Astrocyte (in vitro differentiated cells and primary cell): ENCODE measurements at places on chromosomes 1 and 21. TPM values are rescaled to one million over a fixed set of nuclear protein-coding genes. Genes with fewer than 3 reads are reported as not detected.

DNA sequence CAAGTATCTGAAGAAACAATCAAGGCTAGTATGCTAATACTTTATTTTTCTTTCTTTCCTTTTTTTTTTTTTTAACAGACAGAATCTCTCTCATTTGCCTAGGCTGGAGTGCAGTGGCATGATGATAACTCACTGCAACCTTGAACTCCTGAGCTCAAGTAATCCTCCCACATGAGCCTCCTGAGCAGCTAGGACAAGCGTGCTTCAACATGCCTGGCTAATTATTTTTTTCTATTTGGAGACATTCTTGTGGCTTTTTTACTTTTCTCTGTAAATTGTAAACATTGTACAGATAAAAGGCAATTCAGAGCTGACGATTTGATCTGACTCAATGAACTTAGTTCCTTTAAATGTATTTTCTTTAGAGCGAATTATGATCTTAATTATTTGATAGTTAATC is 41.4 kb downstream of the CCDC18 start:
- peak; percentile 22 for DNase-seq

GRCh38 chr1:168259567-168259966 is 21.1 kb upstream of the TBX19 start:
- no peak for DNase-seq

DNA sequence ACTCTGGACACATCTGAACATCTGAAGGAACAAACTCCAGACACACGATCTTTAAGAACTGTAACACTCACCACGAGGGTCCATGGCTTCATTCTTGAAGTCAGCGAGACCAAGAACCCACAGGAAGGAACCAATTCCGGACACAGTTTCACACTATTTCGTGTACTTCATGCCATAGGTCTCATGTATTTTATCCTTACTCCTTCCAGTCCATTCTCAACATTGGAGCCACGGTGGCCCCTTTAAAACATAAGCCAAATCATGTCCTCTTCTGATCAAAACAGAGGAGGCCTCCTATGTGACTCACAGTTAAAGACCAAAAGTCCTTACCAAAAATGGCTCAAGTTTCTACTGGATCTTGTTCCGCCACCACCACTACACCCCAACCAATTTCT is 29.8 kb upstream of the RCOR3 start:
- no peak for DNase-seq

DNA sequence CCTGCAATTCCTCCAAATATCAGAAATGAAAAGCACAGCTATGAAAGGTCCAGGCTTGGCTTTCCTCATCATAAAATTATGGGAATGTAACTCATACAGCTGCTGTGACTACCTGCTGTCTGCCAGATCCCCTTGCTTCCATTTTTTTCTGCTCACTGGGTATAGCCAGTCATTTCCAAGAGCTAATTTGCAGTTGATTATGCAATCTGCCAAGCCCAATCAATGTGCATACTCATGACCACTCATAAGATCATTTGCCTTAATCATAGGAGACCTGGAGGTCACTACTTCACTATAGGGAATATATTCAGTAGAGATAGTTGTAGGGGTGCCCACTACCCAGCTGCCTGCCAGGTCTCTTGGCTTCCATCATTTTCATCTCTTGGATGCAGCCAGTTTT is 417.7 kb upstream of the ZRANB2 start:
- no peak for DNase-seq

DNA sequence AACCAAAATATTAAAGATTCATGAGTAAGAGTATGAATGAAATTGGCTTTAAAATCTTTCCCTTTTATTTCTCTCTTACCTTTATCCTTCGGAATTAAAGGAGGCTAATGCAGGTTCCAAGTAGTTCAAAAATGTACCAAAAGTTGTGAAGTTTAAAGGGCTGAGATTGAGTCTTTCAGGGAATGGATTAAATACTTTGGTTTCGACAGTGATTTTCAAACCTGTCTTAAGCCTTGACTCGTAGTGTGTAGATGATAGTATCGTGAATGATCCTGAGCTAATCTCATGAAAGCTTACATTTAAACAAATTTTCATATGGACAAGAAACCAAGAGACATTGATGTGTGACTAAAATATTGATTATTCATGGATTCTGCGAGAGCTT is 66.9 kb downstream of the DYRK1A start:
- DNase-seq: no peak

- DNase-seq: peak; percentile 37
Observed at GRCh38 chr1:241637046-241637590, 3.1 kb downstream of the CHML start.

DNA sequence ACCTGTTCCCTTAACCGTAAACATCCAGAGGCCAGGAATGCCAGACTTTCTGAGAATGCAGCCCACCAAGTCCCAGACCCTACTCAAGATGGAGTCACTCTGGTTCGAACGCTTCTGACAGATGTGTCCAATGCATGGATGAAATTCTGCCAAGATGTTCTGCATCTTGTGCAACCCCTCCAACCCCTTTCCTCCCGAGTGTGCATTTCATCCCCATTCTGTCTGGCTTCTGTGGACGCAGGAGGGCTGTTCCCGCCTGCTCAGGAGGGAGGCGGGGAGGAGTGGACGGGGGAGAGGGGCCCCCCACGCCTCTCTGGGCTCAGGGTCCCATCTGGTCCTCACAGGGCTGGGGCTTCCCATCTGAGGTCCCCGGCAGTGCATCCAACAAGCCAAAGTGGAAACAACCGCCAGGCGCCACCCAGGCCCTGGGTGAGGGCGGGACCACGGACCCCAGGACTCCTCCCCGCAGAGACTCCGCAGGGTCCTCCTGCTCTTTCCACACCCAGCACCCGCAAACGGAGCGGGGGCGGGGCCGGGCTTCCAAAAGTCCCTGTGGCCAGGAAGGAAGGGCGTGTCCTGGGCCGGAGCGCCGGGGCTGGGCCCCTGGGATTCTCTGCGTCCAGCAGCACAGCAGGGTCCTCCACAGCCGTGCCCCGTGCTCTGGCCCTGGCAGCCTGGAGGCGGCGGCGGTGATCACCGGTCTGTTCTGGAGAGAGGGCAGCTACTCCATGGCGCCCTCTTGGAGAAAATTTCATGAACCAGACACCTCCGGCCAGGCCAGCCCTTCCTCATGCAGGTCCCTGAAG is 27.8 kb upstream of the SUMO3 start:
- DNase-seq: peak; percentile 18

GRCh38 chr1:995665-996633 is 3.9 kb downstream of the HES4 start:
- DNase-seq: no peak

DNA sequence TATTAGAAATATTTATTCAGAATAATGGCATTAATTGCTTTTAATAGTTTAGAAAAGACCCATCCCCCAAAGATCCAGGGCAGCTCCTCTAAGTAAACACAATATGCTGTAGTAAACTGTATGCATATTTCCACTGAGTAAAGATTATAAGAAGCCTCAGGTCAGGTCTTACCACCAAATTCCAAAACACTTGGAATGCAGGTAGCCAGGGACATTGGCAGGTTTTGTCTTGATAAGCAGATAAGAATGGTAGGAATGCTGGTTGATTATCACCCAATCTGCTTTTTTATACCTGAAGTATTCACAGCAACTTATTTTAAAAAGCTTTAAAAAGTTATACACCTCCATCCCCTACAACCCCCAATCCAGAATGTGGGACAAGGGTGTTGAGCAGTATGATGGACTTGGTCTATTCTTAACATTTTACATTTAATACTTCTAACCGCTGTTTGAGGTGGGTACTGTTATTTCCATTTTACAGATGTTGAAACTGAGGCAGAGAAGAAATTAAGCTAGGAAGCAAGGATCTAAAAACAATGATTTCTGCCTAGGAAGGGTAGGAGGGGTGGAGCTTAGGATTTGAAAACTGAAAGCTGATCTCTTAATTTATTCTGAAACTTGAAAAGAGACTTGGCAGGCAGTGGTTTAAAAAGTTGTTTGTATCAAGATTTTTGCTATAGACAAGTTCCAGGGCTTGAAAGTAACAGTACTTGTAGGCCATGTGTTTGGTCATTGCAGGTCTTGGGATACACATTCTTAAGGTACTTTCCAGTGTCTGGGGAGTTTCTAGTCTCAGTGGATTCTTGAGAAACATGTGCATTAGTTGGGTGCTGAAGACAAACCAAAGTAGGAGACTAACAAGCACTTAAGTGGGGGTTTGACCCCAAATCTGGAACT is 15.6 kb upstream of the THEM4 start:
- DNase-seq: no peak

DNA sequence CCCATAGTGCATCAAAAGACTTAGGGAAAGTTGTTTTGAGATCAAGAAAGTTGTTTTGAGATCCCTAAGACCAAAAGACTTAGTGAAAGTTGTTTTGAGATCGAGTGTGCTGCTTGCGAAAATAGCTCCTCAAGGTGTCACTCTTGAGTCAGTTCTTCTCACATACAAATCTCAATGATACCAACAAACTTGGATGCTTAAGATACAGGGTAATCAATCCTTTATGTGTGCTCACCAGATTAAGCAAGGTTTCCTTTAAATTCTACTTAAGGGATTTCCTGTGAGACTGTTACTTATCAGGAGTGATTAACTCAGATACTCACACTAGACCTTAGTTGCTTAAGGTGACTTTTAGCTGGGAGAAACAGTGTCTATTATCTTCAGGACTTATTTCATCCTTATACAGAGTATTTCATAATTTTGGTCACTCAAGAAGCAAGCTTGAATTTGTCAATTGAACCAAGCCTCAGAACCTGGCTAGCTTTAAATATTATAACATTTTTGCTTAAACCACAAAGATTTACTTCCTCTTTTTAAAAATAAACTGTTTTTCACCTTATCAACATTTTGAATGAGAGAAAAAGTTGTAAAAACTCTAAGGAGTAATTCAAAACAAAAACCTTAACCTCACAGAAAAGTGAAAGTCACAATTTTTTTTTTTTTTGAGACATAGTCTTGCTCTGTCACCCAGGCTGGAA is 8.0 kb upstream of the RLF start:
- DNase-seq: peak; percentile 35

DNA sequence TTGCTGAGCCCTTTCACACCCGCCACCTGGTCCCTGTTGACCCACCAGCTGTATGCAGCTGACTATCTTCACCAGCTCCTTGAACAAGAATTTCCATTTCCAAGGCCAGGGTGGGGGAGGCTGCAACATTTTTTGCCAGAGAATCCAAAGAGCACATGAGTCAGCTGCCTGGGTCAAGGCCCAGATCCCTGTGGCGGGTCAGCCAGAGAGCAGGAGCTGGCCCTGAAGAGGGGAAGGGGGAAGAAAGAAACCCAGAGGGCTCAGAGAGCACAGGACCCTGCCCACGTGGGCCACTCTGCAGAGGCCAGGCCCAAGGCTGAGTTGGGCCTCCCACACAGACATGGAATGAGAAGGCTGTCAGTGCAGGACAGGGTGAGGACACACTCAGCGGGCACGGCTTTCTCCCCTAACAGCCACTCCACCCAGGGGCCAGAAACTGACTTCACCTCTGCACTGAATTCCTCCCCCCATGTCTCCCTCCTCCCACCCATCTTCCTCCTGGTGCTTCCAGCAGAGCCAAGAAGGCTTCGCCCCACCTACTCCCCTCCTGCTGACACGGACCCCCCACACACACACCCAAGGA is 28.9 kb downstream of the S100A6 start:
- DNase-seq: peak; percentile 91

GRCh38 chr1:182035097-182035770 is 26.3 kb downstream of the ZNF648 start:
- no peak for DNase-seq

DNA sequence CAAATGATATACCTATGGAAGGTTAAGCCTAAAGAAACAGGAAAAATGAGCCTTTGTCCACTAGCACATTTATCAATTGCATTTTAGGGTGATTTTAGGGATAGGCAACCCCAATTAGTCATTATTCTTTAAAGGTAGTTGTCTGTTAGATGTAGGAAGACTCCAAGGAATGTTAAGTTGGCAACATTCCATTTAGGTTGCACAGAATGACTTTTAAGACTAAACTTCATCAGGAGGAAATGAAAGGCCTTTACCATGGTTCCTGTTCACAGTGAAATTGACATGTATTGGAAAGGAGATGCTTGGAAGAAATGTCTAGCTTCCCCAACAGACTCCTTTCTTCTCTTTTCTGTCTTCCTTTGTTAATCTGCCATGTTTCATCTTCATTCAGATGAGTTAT is 1.6 kb upstream of the APOBEC4 start:
- peak; percentile 3 for DNase-seq

GRCh38 chr1:17923666-17924065 is 168.5 kb downstream of the ACTL8 start:
- DNase-seq: no peak

GRCh38 chr1:219639876-219640577 is 27.1 kb upstream of the ZC3H11B start:
- peak; percentile 70 for DNase-seq

DNA sequence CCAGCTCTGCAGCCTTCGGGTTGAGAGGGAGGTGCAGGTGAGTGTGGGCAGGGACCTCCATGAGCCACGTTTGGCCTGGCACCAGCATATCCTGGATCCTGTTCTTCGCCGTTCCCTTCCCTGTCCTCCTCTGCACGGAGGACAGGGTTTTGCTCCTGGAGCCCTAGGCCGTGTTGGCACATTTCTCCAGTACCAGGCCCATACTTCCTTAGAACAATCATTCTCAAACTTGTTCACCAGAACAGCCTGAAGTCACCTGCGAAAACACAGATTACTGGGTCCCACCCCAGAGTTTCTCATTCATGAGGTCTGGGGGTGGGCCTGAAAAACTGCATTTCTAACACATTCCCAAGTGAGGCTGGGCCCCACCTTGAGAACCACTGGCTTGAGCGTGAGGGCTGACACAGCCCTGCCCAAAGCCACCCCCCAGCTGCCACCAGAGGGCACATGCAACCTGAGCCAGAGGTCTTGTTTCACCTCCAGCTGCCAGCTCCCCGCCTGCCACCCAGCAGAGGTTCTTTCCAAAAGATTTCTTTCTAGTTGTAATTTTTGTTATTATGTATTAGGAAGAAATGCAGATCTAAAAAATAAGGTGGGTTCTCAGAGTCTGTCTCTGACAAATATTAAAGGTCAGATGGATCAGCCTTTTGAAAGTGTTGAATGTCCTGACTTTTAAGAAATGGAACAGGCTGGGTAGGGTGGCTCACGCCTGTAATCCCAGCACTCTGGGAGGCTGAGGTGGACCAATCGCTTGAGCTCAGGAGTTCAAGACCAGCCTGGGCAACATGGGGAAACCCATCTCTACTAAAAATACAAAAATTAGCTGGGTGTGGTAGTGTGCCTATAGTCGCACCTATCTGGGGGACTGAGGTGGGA is 39.6 kb upstream of the LDLRAP1 start:
- no peak for DNase-seq

GRCh38 chr1:7705048-7705907 is 65.8 kb upstream of the VAMP3 start:
- no peak for DNase-seq

- no peak for DNase-seq
Observed at GRCh38 chr1:19710825-19711611, 46.3 kb downstream of the HTR6 start.

GRCh38 chr1:205369701-205370123 is 13.0 kb upstream of the KLHDC8A start:
- no peak for DNase-seq

Gene ARHGAP30
- 0.19 and 0.25 TPM in 2 replicates for total RNA-seq

Gene ZNF648
- not detected in 2 replicates for total RNA-seq

Gene HMGCL
- total RNA-seq: 17.1 and 20.9 TPM in 2 replicates

Gene FCRL6
- not detected in 2 replicates for total RNA-seq

Gene ANXA9
- total RNA-seq: not detected in 2 replicates

Gene GPR37L1
- total RNA-seq: not detected in 2 replicates

Gene PGBD5
- total RNA-seq: 14.7 and 22.4 TPM in 2 replicates

Gene LY9
- not detected in 2 replicates for total RNA-seq

Gene WDR64
- total RNA-seq: not detected in 2 replicates

Gene ZMYND12
- 0.23 TPM in 1 of 2 replicates, not detected in the other for total RNA-seq

Gene TACSTD2
- 0.87 and 3.0 TPM in 2 replicates for total RNA-seq

Gene NPHS2
- total RNA-seq: not detected in 2 replicates

Gene MAP1LC3C
- total RNA-seq: 3.4 and 9.9 TPM in 2 replicates

Gene ITLN2
- not detected in 2 replicates for total RNA-seq

Gene TMEM52
- total RNA-seq: 0.84 and 1.4 TPM in 2 replicates

Gene FNDC5
- total RNA-seq: 0.39 and 0.96 TPM in 2 replicates

Gene FAM72D
- total RNA-seq: 0.70 and 1.00 TPM in 2 replicates

Gene SPATA21
- not detected in 2 replicates for total RNA-seq

Gene S100A2
- total RNA-seq: 3.0 and 3.8 TPM in 2 replicates
